ENCODE measurements at places on chromosomes 12 and 14.

GRCh38 chr14:103104654-103105452, 10.3 kb downstream of the EXOC3L4 start:
- no peak for DNase-seq

- no peak for DNase-seq
These were observed 576.3 kb downstream of the KCNH5 start for GRCh38 chr14:62468946-62469345.

- no peak for DNase-seq
These were observed 154.3 kb upstream of the CCND2 start for GRCh38 chr12:4119157-4119761.

DNA sequence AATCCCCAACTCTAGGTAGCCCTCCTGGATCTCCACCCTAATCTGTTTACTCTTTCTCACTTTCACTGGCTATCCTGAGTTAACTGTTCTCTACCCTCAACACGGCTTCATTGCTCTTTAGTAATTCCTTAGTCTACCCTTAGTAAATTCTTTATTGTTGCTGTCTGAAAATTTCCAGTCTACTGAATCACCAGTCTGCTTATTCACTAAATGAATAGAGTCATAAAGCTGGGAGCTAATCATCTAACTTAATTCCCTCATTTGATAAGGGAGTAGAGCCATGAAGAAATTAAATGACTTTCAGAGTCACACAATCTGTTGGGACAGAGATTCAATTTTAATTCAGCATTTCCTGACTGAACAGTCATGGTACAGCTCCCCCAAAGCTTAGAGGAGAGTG, 36.5 kb downstream of the YEATS4 start:
- DNase-seq = no peak

- DNase-seq = no peak
These were observed 27.7 kb upstream of the BLTP3B start for GRCh38 chr12:100170313-100170858.

DNA sequence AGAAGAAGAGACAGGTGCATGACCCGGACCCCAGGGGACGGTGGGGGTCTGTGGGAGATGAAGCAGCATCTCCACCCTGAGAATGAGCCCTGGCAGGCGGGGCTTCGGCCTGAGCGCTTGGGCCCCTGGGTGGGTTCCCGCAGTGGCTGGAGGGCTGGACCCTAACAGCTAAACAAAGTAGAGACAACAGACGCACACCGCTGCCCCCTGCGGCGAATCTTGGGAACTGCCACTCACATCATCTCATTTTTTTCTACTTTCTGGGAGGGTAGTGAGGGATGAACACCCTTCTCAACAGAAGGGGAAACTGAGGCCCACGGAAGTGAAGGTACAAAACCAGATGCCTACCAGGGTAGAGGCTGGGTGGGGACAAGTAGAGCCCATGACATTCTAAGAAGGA, 104.7 kb downstream of the RFLNA start:
- DNase-seq = no peak

Data from fibroblast of skin of left biceps (primary cell).